ENCODE measurements at places on chromosomes 2 and 18.

- no peak for DNase-seq
These were observed 201.2 kb upstream of the CDH20 start for GRCh38 chr18:61132031-61132430.

DNA sequence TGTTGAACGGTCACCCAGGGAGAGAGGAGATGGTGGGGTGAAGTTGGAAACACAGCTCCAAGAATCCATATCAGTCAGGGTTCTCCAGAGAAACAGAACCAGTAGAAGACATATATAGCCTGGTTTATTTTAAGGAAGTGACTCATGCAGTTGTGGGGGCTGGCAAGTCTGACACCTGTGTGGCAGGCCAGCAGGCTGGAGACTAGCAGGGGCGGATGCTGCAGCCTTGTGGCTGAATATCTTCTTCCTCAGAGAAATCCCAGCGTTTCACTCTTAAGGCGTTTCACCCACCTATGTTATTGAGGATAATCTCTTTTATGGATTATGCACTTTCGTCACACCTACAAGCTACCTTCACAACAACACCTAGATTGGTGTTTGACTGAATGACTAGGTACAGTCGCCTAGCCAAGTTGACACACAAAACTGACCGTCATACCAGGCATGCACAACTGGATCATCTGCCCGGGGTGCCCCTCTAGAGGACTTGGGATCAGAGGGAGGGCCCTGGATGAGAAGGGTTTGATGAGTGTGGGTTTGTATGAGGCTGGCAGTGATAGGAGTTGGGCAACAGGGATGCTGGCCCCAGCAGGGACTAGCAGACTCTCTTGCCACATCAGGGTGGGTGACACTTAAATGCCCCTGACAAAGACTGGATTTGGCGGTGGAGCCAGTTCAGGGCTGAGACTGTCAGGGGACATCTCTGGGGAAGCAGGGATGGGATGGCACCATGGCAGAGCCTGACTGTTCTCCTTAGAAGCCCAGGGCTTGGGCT lies 23.4 kb downstream of the MROH2A start:
- DNase-seq = no peak

DNA sequence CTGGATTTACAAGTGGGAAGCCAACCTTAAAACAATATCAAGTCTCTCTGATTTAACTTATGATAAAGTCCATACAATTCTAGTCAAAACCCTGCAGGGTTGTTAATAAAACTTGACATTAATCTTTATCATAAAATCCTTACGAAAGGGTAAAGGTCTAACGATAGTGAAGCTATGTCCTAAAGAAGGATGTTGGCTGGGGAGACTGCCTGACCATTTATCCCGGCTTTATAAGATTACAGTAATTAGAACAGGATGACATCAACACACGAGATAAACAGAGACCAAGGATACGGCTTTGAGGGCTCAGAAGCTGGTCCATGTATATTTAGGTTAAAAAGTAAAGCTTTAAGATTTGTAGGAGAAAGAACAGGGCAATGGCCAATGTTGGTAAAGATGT lies 189.0 kb upstream of the COPS8 start:
- no peak for DNase-seq

DNA sequence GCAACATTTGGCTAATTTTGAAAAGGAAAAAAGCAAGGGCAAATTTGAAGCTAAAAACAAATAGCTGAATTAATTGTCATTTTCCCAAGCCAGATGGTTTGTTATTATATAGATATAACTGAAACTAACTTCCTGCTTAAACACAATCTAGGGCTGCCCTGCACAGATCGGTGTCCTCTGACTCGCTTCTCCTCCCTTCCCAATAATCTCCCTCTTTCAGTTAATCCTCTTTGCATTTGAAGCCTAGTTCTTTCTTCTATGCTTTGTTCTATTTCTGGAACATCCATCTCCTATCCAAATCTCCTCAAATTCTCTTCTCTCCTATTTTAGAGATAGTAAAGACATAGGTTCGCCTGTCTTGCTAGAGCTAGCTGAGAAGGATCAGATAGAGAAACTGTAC lies 328.1 kb downstream of the SLC8A1 start:
- DNase-seq = no peak

- DNase-seq = no peak
These were observed 82.8 kb upstream of the MAP4K3 start for GRCh38 chr2:39519886-39520285.

All from CD4-positive, alpha-beta T cell treated with Interleukin-17A for 1 hour (primary cell).